ENCODE measurements at places on chromosomes 7 and 10.

GRCh38 chr7:30851651-30852307, 59.9 kb upstream of the AQP1 start:
- no peak for DNase-seq

GRCh38 chr7:102810916-102811315, 62.1 kb downstream of the FAM185A start:
- no peak for DNase-seq

- DNase-seq: no peak
Measured at GRCh38 chr7:86320889-86321288, 322.8 kb upstream of the GRM3 start.

- DNase-seq: no peak
Measured at GRCh38 chr7:67781841-67782240, 785.2 kb downstream of the TYW1 start.

GRCh38 chr7:76234931-76235441, 33.3 kb downstream of the SRRM3 start:
- peak; percentile 85 for DNase-seq

DNA sequence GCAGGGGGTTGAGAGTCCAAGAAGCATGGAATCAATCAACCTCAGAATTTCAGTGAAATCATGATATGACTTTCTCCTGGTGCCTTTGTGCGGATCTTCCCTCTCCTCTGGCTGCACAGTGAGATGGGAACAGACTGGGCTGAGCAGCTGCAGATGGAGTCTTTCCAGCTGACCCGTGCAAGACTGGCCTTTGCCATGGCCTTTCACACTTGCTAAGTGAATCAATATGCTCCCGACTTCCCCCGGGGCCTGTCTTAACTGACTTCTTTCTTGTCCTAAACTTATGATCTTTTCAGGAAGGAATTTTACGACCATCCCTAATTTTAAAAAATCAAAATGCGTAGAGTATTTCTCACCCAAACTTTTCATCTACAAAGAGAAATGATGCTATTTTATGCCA, 469.9 kb downstream of the GALNT17 start:
- DNase-seq: no peak

DNA sequence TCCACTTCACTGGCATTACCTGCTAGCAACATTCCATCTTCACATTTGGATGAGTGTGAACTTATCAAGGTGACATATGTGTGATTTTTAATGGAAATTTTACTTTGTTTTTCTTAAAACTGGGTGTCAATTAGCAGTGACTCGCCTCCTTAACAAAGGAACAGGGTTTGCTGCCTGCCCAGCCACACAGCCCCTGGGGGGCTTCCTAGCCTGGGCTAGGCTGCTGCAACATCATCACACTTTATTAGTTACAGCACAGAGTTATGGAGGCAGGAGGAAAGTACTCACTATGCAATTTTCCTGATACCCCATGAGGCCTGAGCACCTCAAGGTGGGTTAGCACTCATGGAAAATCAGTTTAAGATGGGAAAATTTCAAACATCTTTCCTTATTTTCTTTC, 861.3 kb downstream of the NRG3 start:
- no peak for DNase-seq

DNA sequence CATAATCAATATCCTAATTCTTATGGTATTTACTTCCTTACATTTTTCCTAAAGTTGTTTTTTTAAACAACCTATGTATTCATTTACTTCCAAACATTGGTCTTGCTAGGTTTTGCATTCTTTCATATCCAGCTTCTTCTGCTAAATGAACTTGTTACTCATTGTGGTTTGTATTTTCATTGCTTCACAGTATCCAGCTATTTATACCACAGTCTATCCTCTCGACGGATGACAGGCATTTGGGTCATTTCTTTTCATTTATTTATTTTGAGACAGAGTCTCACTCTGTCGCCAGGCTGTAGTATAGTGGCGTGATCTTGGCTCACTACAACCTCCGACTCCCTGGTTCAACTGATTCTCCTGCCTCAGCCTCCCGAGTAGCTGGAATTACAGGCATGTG, 66.8 kb downstream of the CCDC6 start:
- DNase-seq: peak; percentile 65

- DNase-seq: no peak
Measured at GRCh38 chr10:95248989-95249388, 41.8 kb downstream of the PDLIM1 start.

- DNase-seq: peak; percentile 9
Measured at GRCh38 chr7:26500749-26501352, 209.2 kb downstream of the SNX10 start.

GRCh38 chr10:101775273-101776160, at the start of gene FGF8:
Gene FGF8 (minus strand): TSS chr10:101776114. CDS start chr10:101775900, 214 bp downstream.
- no peak for DNase-seq

DNA sequence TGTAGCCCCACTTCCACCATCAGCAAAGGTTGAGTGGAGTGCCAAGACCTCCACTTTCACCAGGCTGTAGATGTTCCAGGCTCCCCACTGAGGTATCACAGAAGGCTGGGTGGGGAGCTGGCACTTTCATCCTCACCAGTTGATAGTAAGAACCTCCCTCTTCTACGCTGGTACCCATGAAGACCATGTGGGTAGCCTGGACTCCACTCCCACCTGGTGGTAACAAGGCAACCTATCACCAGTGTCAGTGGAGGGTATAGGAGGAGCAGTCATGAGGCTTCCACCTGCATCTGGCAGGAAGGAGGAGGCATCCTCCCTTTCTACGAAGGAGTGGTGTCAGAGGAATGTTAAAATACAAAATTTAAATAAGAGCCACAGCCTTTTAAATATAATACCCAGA, 4.4 kb downstream of the SMIM30 start:
- peak; percentile 14 for DNase-seq

DNA sequence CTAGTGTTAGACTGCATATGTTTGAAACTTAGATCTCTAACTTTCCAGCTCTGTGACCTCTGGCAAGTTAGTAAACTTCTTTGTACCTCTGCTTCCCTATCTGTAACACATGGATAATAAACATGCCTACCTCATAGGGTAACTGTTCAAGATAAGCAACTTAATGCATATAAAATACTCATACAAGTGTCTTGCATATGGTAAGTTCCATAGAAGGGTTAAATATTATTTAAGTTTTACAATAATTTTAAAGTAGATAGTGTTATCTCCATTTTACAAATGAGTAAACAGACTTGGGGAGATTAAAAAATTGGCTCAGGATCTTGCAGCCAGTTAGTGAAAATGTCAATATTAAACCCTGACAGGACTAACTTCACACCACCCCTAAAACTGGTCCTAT, 30.1 kb upstream of the CD36 start:
- DNase-seq: no peak

DNA sequence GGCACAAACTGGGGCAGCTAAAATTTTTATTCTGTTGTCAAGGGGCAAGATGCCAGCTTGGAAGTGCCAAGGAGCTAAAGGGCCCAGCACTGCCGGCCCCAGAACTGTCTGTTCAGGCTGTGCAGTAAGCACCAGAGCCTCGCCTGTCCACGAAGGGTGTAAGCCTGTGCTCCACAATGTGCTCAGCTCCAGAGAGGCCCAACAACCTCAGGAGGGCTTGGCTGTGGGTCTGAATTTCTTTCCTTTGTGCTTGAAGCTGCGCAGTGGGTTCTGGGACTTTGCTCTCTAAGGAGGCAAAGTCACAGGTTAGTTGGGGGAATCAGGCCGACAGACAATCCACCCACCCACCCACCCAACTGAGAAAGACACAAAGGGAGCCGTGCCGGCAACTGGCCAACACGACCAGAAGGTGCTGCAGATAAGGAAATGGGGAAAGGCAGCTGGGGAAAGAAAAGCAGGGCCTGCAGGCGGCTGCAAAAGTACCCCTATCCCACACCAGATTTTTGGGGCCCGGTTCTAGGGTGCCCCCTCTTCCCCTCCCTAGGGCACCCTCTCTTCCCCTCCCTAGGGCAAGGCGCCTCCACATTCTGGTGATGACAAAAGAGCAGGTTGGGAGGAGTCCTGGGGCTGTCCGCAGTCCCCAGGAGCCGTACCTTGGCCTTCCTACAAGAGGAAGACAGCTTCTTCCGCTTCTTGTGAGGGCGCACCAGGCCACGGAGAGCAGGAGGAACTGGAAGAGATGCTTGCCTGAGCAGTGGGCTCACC, 7.7 kb downstream of the DDX56 start:
- no peak for DNase-seq

DNA sequence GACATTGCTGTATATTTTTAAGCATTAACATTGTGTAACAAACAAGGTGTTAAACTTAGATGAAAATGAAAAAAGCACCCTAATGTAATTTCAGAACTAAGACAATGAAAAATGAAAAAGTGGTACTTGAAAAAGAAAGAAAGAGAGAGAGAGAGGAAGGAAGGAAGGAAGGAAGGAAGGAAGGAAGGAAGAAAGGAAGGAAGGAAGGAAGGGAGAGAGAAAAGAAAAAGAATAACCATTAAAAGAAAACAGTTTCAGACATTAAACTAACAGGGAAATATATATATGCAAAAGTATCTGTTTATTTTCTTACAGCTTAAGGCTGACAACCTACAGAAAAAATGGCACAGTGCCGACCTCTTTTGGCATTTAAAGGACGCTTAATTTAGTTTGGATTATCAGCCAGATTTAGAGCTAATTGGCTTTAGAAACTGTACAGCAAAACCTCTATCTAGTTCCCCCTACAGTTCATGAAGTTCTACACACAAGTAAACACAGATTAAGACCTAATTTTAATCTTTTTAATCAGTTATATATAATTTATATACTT, 13.8 kb downstream of the MTERF1 start:
- DNase-seq: no peak

GRCh38 chr7:28790467-28790866, 167.7 kb downstream of the TRIL start:
- DNase-seq: no peak

- DNase-seq: peak; percentile 43
Measured at GRCh38 chr7:32347244-32347828, 142.8 kb downstream of the LSM5 start.

GRCh38 chr10:93208717-93209464, 135.2 kb downstream of the CYP26A1 start:
- DNase-seq: no peak

DNA sequence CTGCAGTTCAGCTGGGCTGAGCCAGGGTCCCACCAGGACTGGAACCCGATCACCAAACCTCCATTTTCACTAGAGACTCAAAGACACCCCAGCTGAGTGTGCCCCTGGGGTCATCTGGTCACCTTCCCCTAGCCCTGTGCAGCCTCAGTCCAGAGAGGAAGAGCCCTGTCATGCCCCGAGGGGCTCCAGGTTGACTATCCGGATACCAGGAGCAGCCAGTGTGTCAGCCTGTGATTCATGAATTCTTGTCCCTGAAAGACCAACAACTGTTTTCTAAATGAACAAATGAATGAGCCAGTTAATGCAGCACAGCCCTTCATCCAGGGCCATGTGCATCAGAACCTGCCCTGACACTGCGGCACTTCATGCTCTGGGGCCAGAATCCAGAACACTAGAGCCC, 201.9 kb upstream of the TCERG1L start:
- DNase-seq: no peak

- DNase-seq: no peak
Measured at GRCh38 chr7:78118470-78118869, 319.9 kb downstream of the PHTF2 start.

DNA sequence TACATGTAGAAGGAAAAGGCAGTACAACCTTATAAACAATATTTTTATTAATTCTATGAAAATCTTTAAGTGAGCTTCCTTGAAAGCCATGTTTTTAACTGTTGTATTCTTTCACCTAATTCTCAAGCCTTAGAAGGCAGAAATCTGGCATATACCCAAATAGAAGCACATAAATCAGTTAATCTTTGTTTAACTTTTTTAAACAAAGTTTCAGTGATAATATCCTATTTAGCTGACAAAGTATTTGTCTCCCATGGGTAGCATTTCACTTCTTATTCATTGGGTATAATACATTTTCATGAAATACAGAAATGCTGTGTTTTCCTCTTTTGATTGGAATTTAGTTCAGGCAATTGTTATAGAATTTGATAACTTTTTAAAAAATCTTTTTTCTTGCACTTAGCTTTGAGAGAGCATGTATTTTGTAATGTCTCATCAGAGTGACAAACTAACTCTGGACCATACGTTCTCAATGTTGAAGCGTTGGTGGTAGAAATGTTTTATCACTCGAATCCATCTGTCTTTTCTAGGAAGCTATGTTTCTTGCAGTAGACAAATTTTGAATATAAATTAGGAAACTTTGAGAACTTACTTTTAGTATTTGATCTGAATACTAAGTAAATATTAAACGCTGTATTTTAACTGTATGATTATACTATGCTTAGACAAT, 78.1 kb downstream of the CREM start:
- DNase-seq: no peak

DNA sequence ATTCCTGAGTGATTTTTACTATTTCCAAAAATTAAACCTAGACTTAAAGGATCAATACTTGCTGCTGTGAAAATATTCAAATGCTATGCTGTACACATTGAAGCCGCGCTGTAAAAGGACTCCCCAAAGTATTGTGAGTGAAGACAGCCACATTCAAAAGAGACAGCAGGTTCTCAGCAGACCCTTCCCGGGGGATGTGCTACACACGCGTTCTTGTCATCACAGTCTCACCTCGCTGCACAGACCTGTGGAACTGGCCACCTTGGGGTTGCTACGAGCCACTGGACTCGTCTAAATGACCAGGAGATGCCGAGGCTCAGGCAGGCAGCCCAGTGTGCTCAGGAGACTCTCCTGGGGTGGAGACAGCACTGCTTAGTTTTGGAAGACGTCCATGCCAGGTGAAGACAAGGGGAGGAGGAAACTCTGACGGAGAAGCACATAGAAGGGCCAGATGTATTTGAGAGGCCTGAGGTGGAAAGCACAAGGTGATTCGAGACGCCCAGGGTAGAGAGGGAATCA, 367.7 kb upstream of the SHH start:
- DNase-seq: no peak

GRCh38 chr7:47942132-47942531, 6.1 kb downstream of the PKD1L1 start:
- DNase-seq: peak; percentile 41

DNA sequence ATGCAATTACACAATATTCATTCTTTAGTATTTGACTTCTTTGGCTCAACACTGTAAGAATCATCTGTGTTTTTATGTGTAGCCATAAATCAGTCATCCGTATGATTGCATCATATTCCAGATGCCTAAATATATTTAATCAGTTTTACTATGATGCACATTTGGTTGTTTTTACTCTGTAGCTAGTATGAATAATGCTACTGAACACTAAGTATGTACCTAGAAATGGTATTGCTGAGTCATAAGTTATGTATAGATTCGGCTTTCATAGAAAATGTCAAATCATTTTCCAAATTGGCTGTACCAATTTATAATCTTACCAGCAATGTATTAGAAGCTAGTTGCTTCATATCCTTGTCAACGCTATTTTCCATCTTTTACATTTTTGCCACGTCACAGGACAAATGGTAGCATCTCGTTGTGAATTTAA, 197.3 kb upstream of the PLXNA4 start:
- DNase-seq: peak; percentile 81
